ENCODE measurements at places on chromosomes 3 and 15.

DNA sequence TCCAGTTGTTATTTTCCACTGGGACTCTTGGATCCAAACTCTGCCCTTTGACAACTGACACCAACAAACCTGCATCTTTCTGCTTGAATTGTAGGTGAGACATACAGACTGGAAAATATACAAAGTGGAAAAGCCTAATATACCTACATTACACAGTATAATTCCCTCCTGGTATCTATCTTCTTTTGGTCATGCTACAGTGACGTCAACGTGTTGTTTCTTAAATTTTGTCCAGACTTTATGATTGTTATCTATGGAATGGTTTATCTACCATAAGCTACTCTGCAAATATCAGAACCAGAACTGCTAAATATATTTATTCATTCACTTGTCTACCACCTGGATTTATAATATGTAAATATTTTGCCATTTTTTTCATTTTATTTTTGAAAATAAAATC, 264.3 kb upstream of the ZPLD1 start:
- no peak for ATAC-seq

DNA sequence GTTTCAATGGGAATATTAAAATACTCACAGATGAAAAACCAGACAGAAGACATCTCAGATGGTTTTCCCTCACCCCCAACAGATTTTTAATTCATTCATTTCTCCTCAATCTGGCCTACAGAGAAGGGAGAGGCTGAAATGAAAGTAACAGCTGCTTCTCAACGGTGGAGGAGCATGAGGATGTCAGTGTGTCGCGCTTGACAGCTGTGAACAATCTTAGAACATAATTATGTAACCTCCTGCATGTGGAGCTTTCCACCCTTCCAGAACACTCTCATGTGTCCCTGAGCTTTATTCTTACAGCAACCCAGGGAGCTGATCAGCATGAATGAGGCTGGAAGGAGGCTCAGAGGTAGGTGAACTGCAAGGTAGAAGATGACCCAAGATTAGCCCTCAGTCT, 52.7 kb downstream of the MB21D2 start:
- no peak for ATAC-seq

DNA sequence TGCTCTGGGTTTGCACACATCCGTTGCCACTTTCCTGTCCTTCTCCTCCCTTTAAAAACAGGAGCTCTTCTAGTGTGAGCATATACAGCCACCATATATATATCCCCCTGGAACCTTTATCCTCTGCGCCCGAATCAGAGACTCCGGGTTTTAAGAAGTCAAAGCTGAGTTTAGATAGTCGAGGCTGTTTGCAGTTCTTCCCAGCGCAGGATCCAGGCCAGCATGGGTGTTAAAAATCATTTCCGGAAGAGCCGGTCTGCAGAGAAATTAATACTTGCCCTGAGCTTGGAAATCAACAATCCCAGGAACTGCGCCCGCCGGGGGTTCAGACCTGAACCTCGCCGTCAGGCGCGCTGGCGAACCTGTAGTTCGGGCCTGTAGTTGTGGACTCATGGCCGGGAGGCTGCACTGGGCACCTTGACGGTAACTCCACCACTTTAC, 2.3 kb downstream of the SHOX2 start:
- ATAC-seq, result no peak

DNA sequence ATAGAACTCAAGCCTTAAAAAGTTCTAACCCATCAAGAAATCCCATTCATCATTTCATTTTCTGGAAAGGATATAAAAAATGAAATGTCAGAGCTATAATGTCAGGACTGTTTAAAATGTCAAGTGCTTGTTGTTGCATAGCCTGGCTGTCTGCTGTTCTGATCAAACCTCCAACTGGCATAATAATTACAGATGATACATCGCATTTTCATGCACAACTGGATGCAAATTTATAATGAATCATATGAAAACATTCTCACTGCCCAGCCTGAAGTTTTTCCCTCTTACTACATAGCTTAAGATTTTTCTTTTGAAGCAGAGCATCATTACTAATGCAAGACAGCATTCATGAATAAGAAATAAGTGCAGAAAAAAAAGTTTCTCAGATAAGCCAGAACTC, 46.5 kb downstream of the GUCA1C start:
- ATAC-seq, result no peak

- peak; percentile 91 for ATAC-seq
These were observed 66.2 kb upstream of the CSTA start for GRCh38 chr3:122258757-122259371.

GRCh38 chr3:159919873-159920272, 68.8 kb upstream of the IL12A start:
- no peak for ATAC-seq

DNA sequence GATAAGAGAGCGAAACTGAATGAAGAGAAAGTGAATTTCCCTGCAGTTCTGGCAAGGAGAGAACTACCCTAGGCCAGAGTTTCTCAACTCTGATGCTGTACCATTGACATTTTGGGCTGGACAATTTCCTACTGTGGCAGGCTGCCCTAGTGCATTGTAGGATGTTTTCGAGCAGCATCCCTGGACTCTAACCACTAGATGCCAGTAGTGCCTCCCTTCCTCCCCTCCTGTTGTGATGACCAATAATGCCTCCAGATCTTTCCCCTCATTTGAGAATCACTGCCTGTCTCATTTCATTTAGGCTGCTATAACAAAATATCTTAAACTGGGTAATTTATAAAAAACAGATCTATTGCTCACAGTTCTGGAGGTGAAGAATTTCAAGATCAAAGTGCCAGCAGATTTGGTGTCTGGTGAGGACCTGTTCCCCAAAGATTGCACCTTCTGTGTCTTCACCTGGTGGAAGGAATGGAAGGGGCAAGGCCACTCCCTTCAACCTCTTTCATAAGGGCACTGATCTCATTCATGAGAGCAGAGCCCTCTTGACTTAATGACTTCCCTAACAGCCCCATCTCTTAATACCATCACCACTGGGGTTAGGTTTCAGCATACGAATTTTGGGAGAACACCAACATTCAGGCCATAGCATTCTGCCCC, 188.9 kb upstream of the MEIS2 start:
- peak; percentile 93 for ATAC-seq

DNA sequence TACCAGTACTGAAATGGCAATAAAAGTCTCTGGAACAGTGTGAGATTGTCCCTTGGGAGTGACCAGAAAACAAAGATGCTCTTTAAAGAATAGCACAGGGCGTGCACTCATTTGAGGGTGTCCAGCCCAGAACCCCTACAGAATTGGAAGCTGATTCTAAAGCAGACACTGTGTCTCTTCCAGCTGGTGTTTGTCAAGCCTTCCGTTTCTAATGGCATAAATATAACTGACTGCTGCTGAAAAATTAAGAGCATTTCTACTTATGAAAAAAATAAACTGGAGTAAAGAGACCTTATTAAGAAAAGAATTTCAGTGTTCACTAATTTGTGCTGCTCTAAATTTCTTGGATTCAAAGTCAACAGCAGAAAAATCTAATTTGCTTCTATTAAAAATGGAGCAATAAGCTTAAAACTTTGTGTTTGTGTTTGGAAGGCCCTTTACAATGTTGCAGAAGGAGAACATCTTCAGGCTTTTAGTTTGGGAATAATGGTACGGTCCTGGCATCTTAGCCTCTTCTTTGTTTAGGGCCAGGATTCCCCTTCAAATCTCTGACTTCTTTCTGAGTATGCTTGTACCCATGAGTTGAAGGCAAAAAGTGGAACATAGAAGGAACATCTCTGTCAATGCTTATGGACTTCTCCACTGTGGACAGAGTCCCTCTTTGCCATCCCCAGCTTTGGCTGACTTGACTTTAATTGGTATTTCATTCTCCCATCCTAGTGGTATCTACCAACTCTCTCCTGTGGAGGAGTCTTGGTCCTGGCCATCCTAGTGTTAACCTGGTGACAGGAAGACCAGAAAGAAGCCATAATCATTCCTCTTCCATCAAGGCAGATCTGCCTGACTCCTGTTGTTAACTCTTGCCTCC, 65.9 kb downstream of the THSD4 start:
- ATAC-seq, result no peak

GRCh38 chr3:23574822-23575315, 230.9 kb upstream of the UBE2E1 start:
- no peak for ATAC-seq

DNA sequence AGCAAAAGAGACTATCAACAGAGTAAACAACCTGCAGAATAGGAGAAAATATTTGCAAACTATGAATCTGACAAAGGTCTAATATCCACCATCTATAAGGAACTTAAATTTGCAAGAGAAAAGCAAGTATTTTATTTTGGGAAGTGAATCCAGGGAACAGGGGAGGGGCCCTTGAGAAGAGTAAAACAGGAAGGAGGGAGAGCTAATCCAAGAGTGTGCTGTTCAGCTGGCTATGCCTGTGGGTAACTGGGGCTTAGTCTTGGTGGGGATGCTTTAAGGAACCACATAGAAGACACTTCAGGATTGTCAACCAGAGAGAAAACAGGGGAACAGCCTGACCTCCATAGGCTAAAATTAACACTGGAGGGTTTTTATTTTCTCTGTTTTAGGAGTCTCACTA, 3.9 kb upstream of the HHLA2 start:
- ATAC-seq, result no peak

GRCh38 chr15:38672273-38672672, 107.7 kb upstream of the RASGRP1 start:
- ATAC-seq, result no peak

DNA sequence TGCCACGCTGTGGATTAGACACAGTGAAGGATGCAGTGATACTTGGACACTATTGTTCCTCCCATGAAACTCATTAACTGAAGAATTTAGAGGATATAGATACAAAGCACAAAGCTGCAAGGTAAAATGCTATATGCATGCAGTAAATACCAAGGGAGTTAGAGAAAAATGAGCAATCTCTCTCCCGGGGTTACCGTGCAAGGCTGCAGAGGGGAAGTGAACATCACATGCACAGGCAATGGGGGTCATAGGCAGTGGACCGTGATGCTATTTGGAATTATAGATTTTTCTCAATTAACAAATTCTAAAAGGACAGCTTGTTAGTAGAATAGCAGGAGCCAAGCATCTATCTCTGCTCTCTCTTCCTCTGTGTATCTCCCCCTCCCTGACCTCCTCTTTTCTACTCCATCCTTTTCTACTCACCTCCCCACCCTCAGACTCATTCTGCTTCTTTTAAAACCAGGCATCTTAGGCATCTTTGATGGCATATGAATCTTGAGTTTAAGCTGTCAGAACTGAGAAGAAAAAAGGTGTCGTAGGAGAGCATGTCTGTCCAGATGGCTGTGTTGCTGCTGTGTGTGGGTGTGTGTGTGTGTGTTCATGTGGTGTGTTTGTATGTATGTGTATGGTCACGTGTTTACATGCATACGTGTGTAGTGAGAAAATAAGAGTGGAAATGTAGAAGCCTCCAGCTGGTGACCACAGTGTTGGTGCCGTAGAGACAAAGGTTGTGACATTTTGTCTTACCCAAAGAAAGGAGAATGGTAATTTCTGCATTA, 339.0 kb downstream of the EPHB1 start:
- no peak for ATAC-seq

DNA sequence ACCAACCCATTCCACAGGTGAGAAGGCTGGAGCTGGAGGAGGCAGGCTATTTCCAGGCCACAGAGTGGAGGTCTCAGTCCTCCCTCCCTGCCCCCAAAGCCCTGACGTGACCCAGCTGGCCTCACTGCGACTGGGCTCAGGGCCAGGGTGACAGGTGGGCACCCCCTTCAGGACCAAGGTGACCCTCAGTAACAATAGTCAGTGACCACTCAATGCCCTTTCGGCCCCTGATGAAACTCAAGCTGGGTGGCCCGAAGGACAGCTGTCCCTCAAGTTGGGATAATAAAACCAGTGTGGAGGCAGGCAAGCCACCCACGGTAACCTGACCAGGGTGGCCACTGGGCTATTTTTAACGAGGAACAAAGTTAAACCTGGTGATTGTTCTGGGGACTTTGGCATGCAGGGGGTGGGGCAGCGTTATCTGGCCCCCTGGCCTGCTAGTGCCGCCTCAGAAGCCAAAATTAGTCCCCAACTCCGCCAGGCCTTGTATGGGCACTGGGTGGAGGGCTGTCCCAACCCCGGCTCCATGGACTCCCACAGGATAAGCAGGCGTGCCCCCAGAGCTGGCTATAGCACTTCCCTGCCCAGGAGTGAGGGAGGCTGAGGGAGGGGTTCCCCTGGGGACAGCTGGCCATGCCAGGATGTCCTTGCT, 1.1 kb downstream of the TNNC1 start:
- ATAC-seq, result no peak

DNA sequence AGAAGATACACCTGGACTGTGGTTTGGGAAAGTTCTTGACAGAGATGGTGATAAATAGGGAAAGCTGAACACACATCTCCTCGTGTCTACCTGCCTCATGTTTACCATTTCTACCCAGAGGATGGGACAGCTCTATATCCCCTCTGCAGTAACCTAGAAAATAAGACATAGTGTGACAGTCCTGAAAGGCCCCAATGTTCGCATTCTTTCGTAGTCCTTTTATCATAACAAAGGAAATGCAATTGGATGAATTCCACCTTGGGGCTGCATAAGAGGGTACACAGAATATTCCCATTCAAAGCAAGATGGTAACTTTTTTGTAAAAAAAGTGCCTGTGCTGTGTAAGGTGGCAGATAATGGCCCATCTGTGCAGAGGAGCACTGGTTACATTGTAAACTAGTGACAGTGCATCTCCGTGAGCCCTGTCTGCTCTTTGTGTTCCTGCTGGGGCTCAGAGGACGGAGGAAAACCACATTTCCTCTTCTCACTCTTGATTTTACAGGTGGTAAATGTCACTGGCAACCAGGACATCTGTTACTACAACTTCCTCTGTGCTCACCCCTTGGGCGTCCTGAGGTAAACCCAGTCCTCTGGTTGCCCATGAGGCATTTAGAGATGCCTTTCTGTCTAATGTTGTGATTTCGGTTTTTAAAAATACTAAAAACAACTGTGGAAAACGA, 74.3 kb downstream of the SIDT1 start:
- ATAC-seq, result no peak

DNA sequence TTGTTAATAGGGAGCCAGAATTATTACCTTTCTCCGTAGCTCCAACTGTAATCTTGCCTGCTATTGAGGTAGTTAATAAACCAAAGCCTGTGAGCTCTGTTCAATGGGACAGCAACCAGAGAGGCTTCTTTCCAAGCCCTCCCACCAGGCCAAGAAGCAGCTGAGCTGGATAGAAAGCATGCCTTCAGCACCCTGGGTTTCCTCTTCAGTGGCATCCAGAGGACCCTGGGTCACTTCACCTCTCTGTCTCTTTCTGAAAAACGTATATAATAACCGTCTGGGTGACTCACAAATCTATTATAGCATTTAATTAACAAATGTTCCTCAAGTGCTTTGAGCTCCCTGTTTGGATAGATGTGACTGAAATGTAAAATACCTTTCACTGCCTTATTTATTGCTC, 420.0 kb downstream of the LPP start:
- ATAC-seq, result peak; percentile 55

GRCh38 chr3:50481992-50482391, 21.4 kb downstream of the CACNA2D2 start:
- no peak for ATAC-seq

- no peak for ATAC-seq
These were observed 27.4 kb downstream of the TMOD3 start for GRCh38 chr15:51856714-51857380.

DNA sequence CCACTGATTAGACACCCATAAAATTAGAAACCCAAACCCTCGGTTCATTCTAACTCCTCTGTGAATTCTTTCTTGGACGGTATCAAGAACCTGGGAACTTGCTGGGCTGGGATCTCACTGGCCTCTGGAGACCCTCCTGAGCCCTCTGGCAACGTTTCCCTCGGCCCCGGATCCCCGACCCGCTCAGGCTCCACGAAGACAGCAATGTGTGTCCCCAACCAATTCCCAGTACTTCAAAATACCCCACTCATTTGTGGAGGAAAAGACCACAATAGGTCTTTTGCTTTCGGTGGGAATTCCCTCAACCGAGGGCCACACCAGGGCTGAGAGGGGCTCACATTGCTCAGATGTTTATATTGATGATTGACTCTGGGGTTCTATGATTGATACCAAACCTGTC, 117.9 kb upstream of the PRR20G start:
- no peak for ATAC-seq

- no peak for ATAC-seq
These were observed 9.8 kb downstream of the GMPS start for GRCh38 chr3:155880286-155880685.
